Left forelimb (tissue), 1 donor: ENCODE measurements at places on chromosomes 4 and X.

GRCh38 chr4:181566490-181566889 lies 676.7 kb upstream of the TENM3 start:
- DNase-seq: no peak

- no peak for DNase-seq
These were observed 32.5 kb upstream of the SMIM10L2A start for GRCh38 chrX:135389243-135389642.

- no peak for DNase-seq
These were observed 130.1 kb downstream of the DCHS2 start for GRCh38 chr4:154361450-154361849.

DNA sequence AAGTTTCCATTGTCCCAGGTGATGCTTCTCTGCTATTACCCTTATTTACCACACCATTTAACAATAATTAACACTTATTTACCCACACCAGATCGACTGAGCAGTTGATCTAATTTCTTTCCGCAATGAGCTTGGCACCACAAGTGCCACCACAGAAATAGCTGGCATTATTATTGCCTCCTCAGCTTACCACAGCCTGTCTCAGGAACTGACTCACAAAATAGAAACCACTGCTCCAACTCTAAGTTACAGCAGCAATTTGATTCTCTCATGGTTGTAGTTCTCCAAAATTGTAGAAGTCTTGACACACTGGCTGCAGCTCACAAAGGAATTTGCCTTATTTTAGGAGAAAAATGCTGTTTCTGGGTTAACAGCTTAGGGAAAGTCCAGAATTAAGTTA lies 22.5 kb downstream of the ZNF721 start:
- no peak for DNase-seq

DNA sequence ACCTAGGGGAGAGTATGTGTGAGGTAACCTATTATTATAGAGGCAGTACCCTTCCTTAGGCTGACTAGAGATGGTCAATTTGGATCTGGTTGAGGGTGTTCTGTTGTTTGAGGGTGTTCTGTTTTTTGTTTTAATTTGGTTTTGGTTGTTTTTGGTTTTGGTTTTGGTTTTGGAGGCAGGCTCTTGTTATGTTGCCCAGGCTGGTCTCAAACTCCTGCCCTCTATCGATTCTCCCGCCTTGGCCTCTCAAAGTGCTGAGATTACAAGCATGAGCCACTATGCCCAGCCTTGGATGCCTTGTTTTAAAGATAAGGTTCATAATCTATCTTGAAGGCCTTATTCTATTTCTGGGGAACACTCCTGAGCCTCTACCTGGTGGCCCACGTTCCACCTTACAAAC lies 912 bp downstream of the CXorf65 start:
- no peak for DNase-seq
